ENCODE measurements at places on chromosomes 2 and 18.
A peak's percentile ranks its signal among the peaks of the same experiment; 100 is the strongest.

DNA sequence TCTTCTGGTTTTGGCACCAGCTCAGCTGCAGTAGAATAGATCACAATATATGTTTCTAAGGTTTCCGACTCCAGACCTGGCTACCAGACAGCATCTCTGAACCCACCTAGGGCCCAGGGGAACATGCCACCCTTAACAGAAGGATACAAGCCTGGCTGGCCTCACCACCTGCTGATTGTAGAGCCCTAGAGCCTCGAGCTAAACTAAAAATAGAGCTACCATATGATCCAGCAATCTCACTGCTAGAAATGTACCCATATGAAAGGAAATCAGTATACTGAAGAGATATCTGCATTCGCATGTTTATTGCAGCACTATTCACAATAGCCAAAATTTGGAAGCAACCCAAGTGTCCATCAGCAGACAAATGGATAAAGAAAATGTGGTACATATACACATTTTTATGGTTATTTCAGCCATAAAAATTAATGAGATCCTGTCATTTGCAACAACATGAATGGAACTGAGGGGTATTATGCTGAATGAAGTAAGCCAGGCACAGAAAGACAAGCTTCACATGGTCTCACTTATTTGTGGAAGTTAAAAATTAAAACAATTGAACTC is 242.4 kb upstream of the SLC39A10 start:
- no peak for DNase-seq

GRCh38 chr2:110143982-110144381 is 28.4 kb upstream of the MALL start:
- DNase-seq, result no peak

- no peak for DNase-seq
Observed at GRCh38 chr18:58953627-58954026, 89.0 kb downstream of the ZNF532 start.

DNA sequence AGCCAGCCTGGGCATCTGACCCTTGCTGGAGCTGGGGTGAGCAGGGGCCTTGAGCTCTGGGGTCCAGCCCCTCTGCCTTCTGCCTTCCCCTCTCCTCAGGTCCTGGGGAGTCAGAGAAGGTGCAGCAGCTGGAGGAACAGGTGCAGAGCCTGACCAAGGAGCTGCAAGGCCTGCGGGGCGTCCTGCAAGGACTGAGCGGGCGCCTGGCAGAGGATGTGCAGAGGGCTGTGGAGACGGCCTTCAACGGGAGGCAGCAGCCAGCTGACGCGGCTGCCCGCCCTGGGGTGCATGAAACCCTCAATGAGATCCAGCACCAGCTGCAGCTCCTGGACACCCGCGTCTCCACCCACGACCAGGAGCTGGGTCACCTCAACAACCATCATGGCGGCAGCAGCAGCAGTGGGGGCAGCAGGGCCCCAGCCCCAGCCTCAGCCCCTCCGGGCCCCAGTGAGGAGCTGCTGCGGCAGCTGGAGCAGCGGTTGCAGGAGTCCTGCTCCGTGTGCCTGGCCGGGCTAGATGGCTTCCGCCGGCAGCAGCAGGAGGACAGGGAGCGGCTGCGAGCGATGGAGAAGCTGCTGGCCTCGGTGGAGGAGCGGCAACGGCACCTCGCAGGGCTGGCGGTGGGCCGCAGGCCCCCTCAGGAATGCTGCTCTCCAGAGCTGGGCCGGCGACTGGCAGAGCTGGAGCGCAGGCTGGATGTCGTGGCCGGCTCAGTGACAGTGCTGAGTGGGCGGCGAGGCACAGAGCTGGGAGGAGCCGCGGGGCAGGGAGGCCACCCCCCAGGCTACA is 3.8 kb downstream of the EMILIN1 start:
- no peak for DNase-seq

- DNase-seq, result no peak
Observed at GRCh38 chr2:203786549-203787351, 80.3 kb downstream of the CD28 start.

- peak; percentile 23 for DNase-seq
Observed at GRCh38 chr2:104332731-104333130, 521.2 kb upstream of the POU3F3 start.

DNA sequence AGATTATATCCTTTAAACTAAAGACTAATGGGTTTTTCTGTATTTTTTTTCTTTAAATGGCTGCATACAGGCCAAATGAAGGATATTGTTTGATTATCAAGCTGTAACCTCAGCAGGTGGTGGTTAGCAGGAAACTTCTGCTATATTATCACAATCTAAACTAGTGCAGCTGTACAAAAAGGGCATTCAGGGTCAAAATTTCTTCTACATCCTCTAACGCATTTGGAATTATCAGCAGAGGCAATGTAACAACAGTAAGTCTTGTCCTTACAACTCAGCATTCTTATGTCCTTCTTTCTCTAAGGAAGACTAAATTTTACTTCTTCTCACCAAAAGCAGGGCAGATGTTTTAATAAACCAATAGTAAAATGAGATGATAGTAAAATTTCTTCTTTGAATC is 135.8 kb upstream of the FN1 start:
- peak; percentile 53 for DNase-seq

DNA sequence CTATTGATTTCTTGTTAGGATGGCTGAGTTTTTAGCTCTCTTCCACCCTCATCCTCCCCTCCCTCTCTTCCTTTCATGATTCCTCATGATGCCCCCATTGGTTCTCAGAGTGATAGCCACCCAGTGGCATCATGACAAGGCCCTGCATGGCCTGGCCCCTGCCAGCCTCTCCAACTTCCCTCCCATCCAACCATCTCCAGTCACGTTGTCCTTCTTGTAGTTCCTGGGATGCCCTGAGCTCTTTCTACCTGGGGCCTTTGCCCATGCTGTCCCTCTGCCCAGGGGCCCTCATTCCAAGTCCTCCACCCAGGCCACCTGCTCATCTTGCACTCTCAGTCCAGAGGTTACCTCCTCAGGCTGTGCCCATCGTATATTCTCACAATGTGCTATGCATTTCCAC is 247.5 kb downstream of the TFCP2L1 start:
- DNase-seq, result no peak

DNA sequence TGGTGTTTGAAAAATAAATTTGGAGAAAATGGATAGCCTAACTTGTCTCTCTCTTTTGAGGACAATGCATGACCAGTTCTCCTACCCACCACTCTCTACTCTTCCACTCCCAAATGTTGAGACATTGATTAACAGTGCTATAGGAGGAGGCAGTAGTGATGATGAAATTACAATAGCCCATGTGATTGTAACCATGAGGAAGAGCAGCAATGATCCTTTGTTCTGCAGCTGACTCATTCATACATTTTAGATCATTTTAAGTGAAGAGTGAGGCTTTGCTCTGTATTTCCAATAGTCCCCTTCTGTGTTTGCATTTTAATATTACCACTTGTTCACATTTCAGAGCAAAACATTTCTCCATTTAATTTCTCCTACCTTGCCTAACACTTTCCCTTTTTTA is 592.3 kb downstream of the THSD7B start:
- no peak for DNase-seq
